Uterus (tissue), 4 donors: ENCODE measurements at places on chromosomes 4 and X. TPM values are rescaled to one million over a fixed set of nuclear protein-coding genes. Genes with fewer than 3 reads are reported as not detected.

PNCK gene
- 1.8 TPM for total RNA-seq

SFRP2 gene
- 9.3 TPM for total RNA-seq

GRCh38 chr4:14583331-14583730 lies 418.9 kb upstream of the CPEB2 start:
- no peak for DNase-seq
- no peak overlapping the region for H3K4me3 ChIP-seq
- H3K27ac ChIP-seq = no peak overlapping the region
- no peaks in the 10 kb centered on the region for H3K36me3 ChIP-seq

DCAF8L1 gene
- not detected for total RNA-seq

AKAP4 gene
- not detected for total RNA-seq

DCAF12L2 gene
- total RNA-seq = 0.51 TPM

DNA sequence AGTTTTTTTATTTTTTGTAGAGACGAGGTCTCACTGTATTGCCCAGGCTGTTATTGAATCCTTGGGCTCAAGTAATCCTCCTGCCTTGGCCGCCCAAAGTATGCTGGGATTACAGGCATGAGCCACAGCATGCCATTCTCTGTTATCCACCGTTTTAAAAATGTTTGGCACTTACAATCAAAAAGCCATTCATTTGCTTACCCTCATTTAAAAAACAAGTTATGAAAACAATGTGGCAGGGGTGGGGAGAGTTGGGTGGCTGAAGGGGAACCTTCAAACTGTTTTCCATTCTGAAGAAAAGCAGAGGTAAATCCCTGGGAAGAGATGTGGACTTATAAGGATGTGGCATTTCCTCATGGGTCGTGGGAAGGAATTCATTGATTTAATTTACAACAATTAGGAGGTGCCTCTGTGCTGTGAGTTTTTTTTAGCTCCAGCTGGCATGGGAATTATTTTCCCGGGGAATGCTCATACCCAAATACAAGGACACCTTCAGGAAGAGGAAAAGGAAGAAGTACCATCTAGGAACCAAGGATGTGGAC lies 103.5 kb downstream of the MID1 start:
- H3K36me3 ChIP-seq = no peaks in the 10 kb centered on the region
- H3K4me3 ChIP-seq = no peak overlapping the region
- H3K27me3 ChIP-seq = no peaks in the 10 kb centered on the region
- DNase-seq = no peak

SOWAHB gene
- not detected for total RNA-seq
